ENCODE measurements at places on chromosomes 16 and 17.
A peak's percentile ranks its signal among the peaks of the same experiment; 100 is the strongest.

DNA sequence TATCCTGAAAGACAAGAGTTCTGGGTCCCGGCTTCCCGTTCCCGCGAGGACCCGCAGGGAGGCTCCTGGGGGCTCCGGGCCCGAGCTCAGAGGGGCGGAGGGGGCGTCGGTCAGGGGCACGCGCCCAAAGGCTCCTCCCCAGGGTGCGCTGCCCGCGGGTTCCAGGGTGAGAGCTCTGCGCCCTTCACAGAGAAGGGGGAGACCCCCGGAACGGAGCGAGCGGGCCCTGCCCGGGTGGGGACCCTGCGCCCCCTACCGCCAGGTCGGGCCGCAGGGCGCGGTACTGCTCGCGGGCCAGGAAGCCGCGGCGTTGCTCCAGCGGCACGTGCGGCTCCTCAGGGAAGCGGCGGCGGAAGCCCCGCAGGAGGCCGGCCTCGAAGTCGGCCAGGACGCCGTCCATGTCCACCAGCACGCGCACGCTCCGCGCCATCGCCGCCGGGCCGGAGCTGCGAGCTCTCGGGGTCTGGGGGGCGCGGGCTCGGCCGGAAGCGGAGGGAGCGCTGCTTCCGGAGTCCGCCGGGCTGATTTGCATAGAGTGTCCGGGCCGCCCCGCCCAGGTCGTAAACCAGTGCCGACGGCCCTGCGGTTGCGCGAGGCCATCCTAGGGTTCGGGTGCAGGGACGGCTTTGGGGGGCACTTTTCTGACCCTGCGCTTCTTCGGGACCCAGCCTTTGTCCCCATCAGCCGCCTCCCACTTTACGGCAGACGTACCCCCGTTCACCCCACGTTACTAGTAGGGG lies at the start of gene NT5C:
Gene NT5C (minus strand): TSS at position 465 of the 740 bp plus-strand sequence. CDS start 35 bp downstream, at position 430.
- DNase-seq, result peak; percentile 88

DNA sequence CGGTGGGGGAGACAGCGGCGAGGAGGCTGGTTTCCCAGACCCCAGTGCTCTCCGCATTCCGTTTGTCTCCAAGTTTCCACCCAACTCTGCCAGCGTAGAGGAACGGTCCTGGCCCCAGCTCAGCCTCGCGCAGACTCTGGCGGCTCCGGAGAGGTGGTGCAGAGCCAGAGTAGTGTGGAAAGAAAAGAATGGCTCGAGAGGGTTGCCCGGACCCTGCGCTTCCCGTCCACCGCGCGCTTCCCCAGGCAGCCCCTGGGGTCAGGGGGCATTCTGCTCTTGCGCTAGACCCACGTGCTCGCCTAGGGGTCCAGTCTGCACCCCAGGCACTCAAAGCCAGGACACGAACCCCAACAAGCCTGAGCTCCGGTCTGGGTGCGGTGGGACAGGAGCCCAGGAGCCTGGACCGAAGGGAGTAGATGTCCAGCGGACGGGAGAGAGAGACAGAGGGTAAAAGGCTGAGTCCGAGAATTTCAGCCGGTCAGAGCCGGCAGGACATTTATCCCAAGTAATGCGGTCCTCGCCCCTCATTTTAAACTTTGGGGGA lies 3.8 kb downstream of the PMP22 start:
- DNase-seq, result peak; percentile 50

DNA sequence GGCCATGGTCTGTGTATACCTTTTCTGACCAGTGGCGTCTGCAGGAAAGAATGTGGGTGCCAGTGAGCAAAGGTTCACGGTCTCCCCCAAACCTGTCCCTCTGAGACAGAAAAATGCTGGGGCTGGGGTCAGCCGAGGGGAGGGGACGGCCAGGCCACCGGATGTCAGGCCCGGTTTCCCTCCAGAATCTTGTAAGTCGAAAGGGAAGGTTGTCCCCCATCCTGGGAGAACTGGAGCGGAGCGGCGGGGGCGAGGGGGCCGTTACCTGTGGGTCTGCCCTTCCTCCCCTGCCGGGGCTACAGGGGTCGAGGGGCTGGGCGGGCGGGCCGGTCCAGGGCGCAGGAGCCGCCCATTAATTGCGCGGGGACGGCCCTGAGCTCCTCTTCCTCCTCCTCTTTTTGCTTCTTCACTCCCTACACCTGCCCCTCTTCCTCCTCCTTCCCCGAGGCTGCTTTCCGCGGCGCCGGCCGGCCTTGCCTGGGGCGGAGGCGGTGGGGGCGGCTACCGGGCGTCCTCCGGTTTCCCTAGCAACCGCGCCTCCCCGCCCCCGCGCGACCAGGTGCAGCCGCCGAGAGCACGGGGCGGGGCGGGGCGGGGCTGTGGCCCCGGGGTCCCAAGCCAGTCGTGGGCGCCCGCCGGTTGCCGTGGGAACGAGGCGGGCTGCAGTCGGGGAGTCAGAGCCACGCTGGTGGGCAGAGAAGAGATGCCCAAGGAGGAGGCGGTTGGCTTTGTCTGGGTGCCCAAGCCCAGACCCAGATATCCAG lies at the start of gene MARCHF10:
Gene MARCHF10 (minus strand): TSS at position 503 of the 764 bp plus-strand sequence. CDS start 6,579 bp downstream, outside the sequence.
- DNase-seq, result no peak

- DNase-seq, result no peak
Measured at GRCh38 chr16:75074920-75075687, 41.5 kb downstream of the LDHD start.

DNA sequence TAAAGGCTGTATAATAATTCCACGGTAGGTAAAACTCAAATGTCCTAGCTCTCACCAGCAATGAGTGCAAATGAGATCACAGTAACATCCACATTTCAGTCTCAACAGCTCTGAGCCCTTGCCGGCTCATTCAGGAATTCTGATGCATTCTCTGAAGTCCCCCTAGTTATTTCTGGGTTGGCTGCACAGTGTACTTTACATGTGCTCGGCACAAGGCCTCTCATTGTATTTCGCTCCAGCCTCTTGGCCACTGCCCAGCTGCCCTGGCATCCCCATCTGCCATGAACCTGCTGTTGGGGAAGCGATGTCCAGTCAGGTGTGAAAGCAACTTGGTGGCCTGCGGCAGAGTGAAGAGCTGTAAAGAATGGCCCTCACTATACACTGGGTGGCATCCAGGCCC lies 14.3 kb downstream of the PRCD start:
- peak; percentile 91 for DNase-seq

DNA sequence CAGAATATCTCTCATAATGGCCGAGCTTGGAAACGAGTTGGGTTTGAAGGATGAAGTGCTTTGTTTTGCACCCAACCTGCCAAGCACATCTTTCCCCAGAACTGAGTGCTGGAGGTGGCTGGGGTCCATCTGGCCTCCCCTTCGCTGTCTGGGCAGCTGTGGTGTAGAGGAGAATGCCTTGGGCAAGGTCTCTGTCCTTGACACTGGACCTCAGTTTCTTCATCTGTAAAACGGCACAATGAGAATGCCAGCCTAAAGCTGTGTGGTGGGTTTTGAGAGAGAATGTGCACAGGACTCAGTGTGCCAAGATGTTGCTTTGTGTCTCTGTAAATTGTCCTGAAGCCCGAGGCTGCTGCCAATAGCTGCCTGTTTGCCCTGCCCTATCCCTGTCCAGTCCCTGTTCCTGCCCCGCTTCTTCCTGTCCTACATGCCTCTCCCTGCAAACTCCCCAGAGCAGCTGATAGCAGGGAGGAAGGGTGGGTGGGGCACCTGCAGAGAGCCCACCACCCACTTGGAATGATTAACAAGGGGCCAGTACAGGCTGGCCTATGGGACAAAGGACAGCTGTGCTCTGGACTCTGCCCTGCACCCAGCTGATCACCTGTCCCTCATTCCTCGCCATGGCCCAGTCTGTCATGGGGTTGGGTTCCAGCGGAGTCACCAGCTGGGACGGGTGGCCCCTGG lies 15.3 kb downstream of the LASP1 start:
- no peak for DNase-seq

DNA sequence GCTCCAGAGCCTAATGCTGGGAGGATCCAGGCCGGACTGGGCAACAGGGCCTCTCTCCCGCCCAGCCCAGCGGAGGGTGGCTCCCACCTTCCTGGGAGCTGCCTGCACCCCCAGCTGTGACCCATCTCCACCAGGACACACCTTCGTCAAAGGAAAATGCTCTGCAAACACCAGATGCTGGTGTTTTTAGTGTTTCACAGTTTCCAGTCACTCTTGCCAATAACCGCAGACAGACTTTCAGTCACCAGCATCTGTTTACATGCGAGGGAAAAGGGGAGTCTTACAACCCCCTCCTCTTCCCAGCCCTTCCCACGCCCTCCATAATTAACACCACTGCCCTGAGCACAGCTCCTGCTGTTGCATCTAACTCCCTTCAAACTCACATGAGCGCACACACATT lies 25.3 kb downstream of the KLHDC4 start:
- no peak for DNase-seq

DNA sequence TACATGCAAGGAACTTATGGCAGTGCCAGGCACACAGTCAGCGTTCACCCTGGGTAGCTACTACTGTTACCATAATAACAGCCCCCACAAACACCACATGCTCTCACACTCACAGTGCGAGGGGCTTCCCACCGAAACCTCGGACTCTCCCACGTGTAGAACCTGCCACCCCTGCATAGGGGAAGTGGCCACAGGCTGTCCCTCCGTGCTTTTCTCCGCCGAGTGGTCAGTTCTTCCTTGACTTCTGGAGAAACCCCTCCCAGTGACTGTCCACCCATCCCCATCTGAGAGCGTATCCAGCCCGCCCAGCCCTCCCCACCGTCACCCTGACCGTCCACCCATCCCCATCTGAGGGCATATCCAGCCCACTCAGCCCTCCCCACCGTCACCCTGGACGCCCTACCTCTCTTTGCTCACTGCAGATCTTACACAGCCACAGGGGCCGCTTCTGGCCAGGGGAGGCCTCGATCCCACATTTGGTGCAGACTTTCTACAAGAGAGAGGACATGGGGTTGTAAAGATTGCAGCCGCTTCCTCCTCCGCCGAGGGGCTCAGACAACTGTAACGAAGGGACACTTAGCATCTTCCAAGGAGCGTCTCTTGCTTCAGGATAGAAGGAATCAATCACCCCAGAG lies 71.1 kb downstream of the RPH3AL start:
- no peak for DNase-seq

DNA sequence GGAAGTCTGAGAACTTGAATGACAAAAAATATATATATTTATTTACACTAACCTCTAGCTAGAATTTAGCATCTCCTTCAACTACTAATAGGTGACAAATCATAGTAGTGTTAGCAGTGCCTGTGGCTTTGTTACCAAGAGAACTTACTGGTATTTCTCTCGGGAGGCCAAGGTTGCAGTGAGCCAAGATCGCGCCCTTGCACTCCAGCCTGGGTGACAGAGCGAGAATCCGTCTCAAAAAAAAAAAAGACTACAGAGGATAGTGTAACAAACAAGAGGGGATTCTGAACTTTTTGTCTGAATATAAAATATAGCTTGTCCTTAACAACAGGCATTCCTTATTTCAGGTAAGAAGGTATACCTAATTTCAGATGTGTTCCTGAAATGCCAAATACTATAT lies 1.3 kb upstream of the SUZ12 start:
- DNase-seq, result no peak

- DNase-seq, result no peak
Measured at GRCh38 chr17:36034127-36034526, 16.4 kb upstream of the CCL23 start.

- DNase-seq, result no peak
Measured at GRCh38 chr17:6241381-6241780, 171.2 kb downstream of the WSCD1 start.

DNA sequence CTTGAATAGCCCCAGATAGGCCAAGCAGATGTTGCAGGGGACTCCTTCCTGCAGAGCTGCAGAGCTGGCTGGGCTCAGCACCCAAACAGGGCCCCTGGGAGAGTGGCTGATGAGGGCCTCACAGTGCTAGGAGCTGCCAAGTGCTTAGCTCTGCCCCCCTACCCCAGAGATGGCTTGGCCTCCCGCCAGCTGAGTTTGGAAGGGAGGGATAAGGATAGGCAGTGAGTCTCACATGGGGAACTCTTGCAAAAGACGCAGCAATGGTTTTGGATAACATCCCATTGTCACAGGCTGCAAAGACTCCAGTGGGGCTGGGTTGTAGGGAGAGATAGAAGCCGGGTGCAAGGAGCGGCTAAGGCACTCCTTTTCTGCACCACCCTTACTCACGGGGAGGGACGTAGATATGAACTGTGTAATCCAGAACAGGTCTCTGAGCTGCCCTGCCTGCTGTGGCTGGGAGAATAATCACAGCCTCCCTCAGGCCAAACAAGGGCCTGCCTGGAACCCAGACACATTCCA lies 52.9 kb upstream of the MAF start:
- no peak for DNase-seq

GRCh38 chr17:6072611-6073010 lies 2.4 kb downstream of the WSCD1 start:
- no peak for DNase-seq

DNA sequence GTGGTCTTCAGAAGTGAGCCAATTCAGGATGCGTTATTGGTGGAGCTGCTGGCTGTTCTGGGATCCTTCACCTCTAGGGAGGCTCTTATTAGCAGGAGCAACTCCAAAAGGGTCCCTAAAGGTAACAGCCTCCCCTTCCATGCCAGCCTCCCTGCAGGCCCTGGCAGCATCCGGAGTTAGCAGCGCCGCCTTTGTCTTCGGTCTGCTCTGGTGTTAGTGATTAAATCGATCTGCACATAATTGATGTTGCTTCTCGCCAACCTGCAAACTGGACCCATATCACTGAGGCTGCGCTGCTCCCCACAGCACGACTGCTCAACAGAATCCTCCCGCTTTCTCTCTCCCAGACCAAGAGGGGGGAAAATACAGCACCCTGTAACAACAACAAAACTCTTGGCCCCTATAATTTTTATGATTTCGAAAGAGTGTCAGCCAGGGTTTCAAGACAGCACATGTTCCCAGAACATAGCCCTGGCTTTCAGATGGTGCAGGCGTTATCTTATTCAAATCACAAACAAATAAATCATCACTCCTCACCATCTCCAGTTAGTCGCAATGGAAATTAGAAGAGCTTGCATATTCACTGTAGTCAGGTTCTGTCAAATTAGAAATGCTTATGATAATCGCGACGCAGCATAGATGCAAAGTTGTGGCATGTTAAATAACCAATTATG lies 76.0 kb downstream of the IRX3 start:
- no peak for DNase-seq

DNA sequence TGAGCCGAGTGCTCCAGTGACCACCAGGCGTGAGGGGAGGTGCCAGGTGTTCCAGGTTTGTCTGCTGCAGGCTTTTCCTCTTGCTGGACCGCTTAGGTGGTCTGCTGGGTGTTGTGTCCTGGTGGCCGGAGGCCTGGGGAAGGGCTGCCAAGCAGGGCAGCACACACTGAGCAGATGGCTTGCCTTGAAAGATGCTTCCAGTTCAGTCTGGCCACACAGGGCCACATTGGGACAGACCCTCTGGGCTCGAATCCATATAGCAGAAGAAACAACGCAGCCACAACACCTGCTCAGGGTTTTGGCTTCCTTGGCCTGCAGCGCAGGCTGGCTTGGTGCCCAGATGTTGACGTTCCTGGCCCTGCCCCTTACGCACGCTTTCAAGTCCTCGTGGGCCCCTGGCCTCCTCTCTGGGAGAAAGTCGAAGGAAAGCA lies 24.8 kb downstream of the GINS2 start:
- DNase-seq, result no peak

DNA sequence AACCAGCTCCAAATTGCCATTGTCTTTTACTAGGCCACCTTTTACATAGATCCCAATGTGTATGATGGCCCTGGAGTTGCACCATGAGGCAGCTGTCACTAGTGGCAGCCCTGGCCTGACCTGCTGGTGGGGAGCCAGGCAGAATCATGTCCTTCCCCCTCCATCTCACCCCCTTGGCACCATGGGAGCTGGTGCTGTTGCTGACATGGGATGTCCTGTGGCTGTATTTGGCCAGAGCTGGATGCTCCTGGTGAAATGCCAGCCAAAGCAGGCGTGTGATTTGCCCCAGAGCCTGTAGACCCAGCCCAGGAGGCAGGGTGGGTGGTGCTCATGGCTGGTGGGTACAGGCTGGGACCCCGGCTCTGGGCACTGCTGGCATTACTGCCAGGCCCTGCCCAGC lies 18.6 kb downstream of the SLC12A3 start:
- DNase-seq, result no peak
